Hepatocyte (in vitro differentiated cells): ENCODE measurements at places on chromosomes 5 and 9. TPM values are rescaled to one million over a fixed set of nuclear protein-coding genes. Genes with fewer than 3 reads are reported as not detected.

GRCh38 chr5:172635038-172635437, 6.0 kb upstream of the NEURL1B start:
- DNase-seq = no peak

DNA sequence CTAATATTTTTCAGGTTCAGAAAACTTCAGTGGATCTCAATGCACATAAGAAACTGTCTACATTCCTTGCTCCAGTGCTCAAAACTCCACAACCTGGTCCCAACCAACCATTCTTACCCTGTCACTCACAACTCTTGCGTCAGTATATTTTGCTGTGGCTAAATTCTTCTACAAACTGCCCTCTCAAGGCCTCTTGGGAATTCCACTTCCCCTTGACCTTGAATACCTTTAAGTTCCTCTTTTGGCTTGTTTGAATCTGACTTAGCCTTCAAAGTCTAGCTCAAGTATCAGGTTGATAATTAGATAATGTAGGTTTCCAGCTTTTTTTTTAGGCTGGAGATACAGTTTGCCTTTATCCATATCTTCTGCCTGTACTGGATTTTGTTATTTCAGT, 128.3 kb downstream of the SLF1 start:
- DNase-seq = no peak

DNA sequence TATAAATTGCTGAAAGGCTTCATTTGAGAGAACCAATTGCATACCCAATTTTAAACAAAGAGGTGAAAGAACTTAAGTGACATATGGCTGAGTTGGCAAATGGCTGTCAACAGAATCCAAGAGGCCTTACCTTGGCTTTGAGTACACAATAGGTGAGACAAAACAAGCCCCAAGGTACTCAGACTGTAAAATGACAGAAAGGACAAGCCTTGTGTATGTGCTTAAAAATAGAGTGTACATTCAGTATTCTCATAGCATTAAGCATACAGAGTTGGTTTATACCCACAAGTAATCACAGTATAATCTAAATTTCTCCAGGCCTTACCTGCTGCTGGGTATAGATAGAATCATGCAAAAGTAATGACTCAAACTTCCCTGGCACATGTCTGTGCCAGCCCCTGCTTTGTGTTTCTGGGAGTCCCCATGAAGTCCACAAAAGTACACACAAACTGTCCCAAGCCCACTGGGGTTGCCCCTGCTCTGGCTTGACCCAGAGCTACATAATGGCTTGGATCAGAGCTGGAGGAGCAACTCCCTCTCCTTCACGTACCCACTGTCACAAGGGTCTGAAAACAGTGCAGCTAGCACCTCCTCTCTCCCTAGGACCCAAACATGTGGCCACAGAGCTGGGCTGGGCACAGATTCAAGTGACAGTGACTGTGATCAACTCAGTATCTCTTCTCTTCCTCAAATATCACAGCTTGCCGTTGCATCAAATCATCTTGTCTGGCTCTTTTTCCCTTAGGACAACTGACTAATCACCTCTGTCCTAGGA, 250.8 kb downstream of the ENC1 start:
- DNase-seq = no peak

- no peak for DNase-seq
Observed at GRCh38 chr5:155783791-155784190, 543.2 kb upstream of the SGCD start.

- DNase-seq = no peak
Observed at GRCh38 chr9:123742009-123742767, 187.7 kb downstream of the DENND1A start.

GRCh38 chr5:65938256-65938655, 11.9 kb downstream of the ERBIN start:
- no peak for DNase-seq

The EQTN gene
- not detected in 2 replicates for polyA plus RNA-seq

- DNase-seq = no peak
Observed at GRCh38 chr5:75690669-75691068, 26.6 kb downstream of the POC5 start.

The IFNB1 gene
- polyA plus RNA-seq = not detected in 2 replicates

DNA sequence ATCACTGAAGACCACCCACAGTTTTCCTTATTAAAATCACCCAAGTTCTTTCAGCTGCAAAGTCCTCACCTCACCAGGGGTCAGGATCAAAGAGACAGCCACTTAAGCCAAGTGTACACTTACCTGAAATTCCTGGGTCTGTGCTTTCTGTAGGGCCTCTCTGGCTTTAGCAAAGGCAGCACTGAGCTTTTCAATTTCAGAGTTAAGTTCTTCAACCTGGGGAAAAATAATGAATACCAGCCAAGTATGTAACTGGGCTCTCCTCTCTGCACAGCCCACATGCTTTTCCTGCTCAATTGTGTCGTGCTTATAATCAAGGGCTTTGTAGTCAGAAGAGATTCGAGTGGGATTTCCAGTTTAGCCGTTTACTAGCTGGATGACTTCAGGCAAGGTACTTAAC, 55.1 kb downstream of the CDK5RAP2 start:
- DNase-seq = no peak

GRCh38 chr9:127035948-127036347, 86.5 kb downstream of the ANGPTL2 start:
- no peak for DNase-seq

- DNase-seq = no peak
Observed at GRCh38 chr9:122016309-122016708, 76.8 kb downstream of the TTLL11 start.

DNA sequence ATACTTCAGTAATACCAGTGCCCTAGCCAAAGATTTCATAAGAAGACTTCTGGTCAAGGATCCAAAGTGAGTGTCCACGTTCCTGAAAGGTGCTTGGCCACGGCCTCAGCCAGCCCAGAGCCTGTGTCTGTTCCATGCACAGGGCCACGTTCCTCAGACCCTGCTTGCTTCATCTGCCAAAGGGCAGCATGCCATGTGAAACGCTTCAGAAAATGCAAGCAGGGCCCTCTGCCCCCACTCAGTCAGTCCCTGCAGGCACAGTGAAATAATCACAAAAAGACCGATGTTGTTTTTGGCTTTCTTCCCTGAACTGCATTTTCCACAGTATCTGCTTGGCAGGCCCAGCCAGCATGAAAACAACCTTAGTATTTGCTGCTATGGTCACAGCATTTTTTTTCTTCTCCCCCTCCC, 85.5 kb upstream of the CTSL start:
- DNase-seq = peak; percentile 50

- no peak for DNase-seq
Observed at GRCh38 chr5:32165597-32165996, 8.5 kb downstream of the GOLPH3 start.

The LCN9 gene
- polyA plus RNA-seq = 13.4 and 21.6 TPM in 2 replicates
